ENCODE measurements at places on chromosomes 2 and 18.

GRCh38 chr18:28071199-28071598 is 105.7 kb downstream of the CDH2 start:
- DNase-seq: no peak

- no peak for DNase-seq
Observed at GRCh38 chr18:31996007-31996406, 22.6 kb upstream of the RNF125 start.

GRCh38 chr2:219681694-219682300 is 54.4 kb downstream of the SLC4A3 start:
- no peak for DNase-seq

DNA sequence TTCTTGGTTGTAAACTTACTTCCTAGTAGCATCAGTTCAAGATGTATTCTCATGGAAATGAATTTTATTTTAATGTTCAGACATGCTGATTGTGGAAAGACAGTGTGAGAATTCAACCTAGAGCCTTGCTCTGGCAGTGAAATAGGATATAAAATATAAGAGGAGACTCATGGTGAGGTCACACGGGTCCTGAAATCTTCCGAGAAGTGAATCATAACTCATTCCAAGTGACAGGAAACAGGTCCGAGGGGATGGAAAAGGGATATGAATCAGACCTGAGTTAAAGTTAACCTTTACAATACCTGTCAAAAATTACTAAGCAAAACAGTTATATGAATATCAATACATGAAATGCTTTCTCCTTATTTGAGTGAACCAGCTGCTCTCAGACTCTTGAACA is 185.2 kb upstream of the LRRTM1 start:
- DNase-seq: no peak

GRCh38 chr2:239193925-239194677 is 206.7 kb downstream of the HDAC4 start:
- no peak for DNase-seq

DNA sequence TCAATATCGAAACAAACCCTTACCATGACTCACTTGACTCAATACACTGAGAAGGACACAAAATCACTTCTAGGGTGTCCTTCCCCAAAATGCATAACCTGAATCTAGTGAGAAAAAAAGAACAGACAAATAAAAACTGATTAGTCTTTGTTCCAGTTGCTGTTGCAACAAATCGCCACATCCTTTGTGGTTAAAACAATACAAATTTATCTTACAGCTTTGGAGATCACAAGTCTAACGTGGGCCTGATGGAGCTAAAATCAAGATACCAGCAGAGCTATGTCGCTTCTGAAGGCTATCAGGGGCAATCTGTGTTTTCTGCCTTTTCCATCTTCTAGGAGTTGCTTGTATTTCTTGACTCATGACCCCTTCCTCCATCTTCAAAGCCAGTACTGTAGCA is 541.7 kb downstream of the KCNJ3 start:
- DNase-seq: no peak

DNA sequence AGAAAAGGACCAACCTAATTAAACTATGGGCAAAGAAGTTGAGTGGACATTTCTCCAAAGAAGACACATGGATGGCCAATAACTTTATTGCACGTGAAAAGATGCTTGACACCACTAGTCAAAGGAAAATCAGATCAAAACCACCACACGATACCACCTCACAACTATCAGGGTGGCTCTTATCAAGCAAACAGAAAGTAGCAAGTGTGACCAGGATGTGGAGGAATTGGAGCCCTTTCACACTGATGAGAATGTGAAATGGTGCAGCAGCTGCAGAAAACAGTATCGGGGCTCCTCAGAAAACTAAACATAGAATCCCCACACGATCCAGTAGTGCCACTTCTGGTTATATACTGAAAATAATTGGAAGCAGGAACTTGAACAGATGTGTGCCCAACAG is 72.2 kb upstream of the ALKAL2 start:
- no peak for DNase-seq

GRCh38 chr18:74465775-74466174 is 8.7 kb upstream of the DIPK1C start:
- DNase-seq: no peak

DNA sequence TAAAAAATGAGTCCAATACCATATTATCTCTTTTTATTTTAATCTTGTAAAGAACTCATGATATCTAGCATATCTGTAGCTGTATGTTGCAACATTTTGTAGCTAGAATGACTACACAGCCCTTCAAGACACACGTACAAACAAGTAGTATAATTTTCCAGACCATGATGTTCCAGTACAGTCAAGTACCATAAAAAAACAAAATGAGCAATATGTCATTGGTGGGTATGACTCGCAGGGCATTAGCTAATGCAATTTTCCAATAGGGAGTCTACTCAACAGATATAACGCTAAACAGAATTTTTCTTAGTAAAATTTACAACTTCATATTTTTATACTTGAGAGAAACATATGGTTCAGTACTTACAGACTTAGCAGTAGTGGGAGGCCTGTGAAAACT is 53.6 kb upstream of the UGP2 start:
- DNase-seq: no peak

GRCh38 chr2:100832885-100833284 is 12.9 kb downstream of the NPAS2 start:
- DNase-seq: no peak

DNA sequence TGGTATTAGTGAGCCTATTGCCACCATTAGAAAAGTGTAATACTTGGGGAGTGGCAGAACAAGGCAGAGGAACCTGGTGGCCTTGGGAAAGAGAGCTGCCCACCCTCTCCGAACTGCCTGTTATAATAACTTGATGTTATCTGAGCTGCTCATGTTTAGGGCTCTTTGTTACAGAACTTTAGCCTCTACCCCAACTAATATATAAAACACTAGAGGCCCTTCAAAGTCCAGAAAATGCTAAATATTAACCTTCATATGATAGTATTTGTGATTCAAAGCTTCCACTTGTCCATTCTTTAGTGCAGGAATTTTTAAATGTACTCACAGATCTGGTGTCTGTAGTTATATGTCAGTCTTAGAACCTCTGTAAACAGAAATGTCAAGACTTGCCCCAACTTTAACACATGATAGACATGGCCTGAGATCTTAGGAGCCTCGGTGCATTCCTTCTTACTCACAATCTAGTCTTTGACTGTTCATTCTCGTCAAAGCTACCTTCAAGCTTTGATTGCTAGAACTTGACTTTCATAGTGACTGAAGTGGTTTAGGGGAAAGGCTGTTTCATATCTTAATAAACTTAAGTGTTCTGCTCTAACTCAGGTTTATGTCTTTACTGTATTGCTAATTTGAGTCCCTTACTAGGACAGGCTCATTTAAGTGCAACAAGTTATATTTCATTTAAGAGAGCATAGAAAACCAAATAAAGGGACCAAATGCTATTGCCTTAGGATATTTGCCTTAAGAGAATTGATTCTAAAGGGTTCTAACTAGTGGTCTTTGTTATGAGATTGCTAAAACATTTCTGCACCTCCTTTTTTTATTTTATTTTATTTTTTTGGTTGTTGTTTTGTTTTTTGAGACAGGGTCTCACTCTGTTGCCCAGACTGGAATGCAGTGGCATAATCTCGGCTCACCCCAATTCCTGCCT is 41.6 kb downstream of the DDX1 start:
- no peak for DNase-seq
